ENCODE measurements at places on chromosomes 12 and 14.

GRCh38 chr12:122423258-122424165 is 1.0 kb upstream of the CLIP1 start:
- DNase-seq = peak; percentile 47

DNA sequence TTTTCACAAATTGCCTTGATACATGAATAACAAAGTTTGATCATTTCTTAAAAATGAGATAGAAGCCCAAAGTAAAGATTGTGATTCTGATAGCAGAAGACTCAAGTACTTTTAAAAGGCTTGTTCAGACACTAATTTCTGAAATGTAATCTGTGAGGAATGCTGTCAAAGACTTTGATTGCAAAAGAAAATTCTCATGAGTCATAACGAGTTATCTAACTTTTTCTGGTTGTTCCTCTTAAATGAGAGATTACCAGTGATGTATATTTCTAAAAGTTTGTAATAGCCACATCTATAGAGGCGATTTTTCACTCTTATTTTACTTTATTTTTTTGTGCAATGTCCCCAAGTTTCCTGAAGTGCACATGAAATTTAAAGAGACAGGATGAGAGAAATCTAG is 7.0 kb downstream of the PYGL start:
- peak; percentile 83 for DNase-seq

DNA sequence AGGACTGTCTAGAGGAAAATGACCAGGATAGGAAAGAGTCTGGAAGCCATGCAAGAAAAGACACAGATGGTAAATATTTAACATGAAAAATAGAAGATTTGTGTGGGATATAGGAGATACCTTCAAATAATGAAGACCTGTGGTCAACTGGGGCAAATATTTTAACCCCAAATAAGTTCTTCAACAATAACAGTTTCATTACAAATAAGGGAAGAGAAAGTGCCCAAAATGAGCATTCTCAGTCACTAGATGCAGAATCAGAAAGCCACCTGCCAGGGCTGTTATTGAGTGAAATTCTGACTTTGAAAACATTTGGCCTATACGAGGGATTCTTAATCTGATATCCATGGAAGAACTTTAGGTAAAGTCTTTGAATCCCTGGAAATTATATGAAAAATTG is 231.2 kb upstream of the PLEKHG7 start:
- DNase-seq = no peak

- DNase-seq = no peak
Measured at GRCh38 chr12:97335115-97335514, 127.5 kb upstream of the RMST start.

DNA sequence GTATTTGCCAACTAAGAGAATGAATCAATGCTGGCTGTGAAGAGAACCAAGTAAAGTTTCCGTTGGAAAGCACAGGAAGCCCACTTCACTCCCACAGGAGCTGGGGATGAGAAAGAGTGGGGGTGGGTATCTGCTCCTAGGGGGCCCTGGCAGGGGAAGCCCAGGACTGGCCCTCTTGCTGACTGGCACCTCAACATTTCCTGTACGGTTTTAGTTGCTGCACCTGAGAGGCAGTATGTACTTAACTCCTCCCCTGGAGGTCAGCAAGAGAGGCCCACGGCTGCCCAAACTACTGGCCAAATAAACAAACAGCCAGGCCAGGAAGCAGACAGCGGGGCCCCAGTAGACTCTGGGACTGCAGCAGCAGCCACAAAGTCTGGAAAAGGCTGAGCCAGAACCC is 33.8 kb upstream of the VWF start:
- DNase-seq = no peak

DNA sequence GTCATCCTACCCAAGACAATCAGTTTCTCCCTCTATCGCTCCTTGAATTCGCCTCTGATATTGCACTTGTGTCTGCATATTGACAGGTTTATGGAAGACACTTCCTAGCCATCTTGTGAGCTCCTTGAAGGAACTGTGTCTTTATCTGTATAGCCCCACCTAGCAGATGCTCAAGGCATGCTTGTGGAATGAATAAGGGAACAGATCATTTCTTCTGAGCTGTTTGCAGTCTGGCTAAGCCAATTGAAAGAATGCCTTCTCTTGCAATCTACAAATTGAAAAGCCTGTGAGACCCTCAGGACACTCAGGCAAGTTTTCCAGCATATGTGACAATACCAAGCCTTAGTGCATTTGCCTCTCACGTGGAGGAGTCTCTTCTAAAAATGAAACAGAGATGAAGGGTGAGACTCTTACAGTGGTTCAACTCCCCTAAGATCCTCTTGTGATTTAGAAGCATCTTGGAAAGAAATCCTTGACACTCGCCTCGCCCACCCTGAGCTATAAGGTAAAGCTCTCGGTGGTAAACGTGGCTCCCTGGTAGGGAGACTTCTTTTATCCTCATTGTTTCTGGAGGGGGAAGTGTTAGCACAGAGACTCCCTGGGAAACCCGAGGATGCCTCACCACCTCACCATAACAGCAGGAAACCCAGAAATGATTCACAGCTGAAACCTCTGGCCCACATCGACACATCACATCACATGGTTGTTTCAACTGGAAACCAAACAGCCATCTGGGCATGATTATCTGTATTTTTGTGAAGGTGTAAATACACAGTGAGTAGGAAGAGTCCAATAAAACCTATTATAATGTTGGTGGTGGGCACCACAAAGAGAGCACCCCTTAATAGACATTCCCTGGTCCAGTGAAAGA is 112.3 kb upstream of the BCL2L14 start:
- peak; percentile 98 for DNase-seq

- peak; percentile 79 for DNase-seq
Measured at GRCh38 chr12:123050331-123050831, 69.9 kb downstream of the ARL6IP4 start.

- no peak for DNase-seq
Measured at GRCh38 chr14:101563654-101564443, 2.6 kb downstream of the DIO3 start.

GRCh38 chr12:127024791-127025190 is 1242.2 kb upstream of the TMEM132C start:
- no peak for DNase-seq

DNA sequence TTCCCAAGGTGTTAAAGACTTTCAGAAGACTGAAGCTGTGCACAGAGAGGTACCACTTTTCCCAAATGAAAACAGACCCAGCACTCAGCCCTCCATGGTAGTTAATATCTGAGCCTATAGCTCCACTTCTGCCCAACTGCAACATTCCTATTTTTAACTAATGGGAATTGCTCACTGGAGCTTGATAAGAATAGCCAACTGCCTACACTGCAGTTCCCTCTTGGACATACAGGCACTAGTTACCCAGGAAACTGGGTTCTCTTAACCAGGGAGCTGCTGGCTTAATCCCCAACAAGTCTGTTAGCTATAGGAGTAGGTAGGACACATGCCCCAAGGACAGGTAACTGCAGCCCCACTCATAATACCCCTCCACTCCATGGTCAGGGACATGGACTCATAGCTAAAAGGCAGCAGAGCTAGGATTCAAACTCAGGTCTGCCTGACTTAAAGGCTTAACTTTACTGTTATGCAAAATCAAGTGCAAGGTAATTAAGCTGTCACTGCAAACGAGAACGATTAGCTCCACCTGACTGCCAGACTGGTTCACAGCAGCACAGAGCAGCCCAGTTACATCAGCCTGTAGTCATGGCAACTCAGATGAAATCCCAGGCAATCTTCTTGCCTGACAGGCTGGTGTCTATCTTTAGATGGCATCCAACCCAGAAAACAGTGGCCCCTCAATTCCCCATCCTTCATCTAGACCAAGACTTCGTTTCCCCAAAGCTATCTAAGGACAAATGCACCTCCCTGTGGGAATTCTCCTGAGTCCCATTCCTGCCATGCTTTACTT is 77.1 kb upstream of the ACTN1 start:
- DNase-seq = peak; percentile 63
